ENCODE measurements at places on chromosomes 12 and 14. TPM values are rescaled to one million over a fixed set of nuclear protein-coding genes. Genes with fewer than 3 reads are reported as not detected.

Gene TAS2R7
- not detected for polyA plus RNA-seq

Gene SYNDIG1L
- 0.03 TPM for polyA plus RNA-seq

Gene SLCO1C1
- 0.95 TPM for polyA plus RNA-seq

Gene ST8SIA1
- 1.3 TPM for polyA plus RNA-seq

Gene AKAP5
- 0.09 TPM for polyA plus RNA-seq

Gene C12orf54
- not detected for polyA plus RNA-seq

Measured in heart right ventricle (tissue), 16 donors.